ENCODE measurements at places on chromosomes 1 and 21.

DNA sequence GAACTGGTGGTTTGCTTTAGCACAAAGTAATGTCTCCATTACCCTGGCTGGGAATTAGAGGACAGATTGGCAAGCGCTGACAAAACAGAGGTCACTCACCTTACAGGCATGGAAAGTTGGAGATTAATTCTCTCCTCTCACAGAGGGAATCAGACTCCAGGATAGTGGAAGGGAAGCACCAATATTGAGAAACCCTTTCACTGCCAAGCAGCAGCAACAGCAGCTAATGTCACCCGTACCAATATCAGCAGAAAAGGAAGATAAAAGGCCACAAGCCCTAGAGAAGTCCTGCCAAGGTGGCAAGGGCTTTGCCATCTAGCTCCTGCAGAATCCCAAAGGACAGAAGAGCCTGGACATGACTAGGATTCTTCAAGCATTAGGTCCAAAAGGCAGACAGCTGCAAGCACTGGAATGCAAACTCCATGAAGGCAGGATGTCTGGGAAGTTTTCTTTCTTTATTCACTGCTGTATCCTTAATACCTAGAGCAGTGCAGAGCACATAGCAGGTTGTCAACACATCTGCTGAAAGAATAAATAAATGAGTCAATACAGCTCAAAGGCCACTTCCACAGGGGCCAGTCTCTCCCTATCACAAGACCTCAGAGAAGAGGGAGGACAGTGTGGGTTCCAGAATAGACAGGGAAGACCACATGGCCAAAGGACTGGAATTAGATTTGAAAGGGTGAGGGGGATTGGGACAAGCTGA lies 57.2 kb downstream of the ERI3 start:
- no peak for DNase-seq

- DNase-seq: no peak
Measured at GRCh38 chr21:40766381-40766780, 80.6 kb downstream of the DSCAM start.

GRCh38 chr1:48725341-48726046 lies 51.2 kb downstream of the BEND5 start:
- no peak for DNase-seq

- no peak for DNase-seq
Measured at GRCh38 chr1:237270353-237270752, 228.4 kb downstream of the RYR2 start.

DNA sequence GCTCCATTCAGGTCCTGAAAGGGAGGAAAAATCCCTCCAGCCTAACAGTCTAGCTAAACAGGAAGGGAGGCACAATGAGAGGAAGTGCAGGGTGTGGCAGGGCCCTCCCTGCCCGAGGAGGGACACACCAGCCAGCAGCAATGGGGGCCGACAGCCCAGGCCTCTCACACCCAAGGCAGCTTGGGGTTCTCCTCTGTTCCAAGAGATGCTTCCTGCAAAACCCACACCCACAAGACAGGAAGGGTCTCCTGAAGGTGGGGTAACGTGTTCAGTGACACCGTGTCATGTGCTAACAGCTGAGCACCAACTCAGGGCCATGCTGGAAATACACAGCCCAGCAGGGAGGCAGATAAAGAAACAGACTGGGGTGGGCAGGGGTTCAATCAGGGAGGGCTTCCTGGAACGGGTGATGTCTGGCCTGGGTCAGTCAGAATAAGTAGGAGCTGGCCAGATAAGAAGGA lies 10.2 kb downstream of the ECE1 start:
- DNase-seq: no peak

GRCh38 chr1:234853906-234854644 lies 244.1 kb upstream of the IRF2BP2 start:
- DNase-seq: no peak

DNA sequence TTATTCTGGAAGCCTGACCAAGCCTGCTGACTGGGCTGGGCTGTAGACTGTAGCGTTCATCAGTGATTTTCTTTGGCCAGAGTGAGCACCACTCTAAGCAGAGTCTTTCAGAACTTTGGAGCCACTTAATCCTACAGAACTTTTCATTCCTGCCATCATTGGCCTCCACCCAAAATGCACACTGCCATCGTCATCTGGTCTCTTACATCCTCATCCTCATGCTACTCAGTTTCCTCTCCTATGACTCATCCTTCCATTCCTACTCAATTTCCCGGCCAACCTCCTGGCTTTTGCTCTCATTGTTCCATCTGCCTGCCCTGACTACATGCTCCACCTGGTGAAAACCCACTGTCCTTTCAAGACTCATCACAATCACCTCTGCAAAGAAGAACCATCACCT lies 233.8 kb upstream of the USP25 start:
- no peak for DNase-seq

DNA sequence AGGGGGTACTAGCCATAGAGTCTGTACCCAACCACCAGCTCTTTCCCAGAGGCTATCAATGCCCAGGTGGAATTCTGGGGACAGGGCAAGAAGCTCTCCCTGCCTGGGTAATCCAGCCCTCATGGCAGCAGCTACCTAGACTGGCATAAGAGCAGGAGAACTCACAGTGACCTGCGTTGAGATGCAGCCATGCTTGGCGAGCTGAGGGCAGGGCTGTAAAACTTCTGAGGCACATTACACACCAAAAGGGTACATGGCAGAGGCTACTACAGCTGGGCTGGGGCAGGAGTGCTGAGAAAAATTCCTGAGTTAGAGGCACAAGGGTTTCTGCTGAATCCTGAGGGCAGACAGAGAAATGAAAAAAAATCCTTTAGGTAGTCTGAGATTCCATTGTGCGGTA lies 927.9 kb upstream of the B3GALT2 start:
- DNase-seq: no peak

- no peak for DNase-seq
Measured at GRCh38 chr1:108097018-108097417, 103.1 kb downstream of the SLC25A24 start.

DNA sequence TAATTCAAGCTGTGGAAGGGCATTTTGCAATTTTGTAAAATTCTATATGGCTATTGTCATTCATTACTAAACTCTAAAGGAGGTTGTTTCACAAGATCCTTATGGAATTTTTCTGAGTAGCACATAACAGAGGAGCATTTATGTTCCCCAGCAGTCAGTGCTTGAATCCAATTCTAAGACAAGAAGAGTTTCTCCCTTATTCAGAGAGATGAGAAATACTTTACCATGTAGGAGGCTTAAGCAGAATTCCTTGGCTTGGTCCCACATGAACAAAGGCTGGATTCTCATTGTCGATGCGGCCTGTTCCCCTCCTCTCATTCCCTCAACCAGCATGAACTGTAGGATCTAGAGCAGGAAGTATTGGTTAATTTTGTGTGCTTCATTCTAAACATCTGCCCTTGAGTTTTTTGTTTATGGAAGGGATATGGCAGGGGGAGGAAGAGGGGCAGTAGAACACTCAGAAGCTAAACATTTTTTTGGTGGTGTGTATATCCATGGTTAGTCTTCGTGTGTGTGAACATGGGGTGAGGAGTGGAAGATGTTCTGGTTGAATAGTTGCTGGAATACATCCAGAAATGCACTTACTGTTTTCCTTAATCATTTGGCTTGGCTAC lies 74.3 kb downstream of the LAMC1 start:
- peak; percentile 71 for DNase-seq

DNA sequence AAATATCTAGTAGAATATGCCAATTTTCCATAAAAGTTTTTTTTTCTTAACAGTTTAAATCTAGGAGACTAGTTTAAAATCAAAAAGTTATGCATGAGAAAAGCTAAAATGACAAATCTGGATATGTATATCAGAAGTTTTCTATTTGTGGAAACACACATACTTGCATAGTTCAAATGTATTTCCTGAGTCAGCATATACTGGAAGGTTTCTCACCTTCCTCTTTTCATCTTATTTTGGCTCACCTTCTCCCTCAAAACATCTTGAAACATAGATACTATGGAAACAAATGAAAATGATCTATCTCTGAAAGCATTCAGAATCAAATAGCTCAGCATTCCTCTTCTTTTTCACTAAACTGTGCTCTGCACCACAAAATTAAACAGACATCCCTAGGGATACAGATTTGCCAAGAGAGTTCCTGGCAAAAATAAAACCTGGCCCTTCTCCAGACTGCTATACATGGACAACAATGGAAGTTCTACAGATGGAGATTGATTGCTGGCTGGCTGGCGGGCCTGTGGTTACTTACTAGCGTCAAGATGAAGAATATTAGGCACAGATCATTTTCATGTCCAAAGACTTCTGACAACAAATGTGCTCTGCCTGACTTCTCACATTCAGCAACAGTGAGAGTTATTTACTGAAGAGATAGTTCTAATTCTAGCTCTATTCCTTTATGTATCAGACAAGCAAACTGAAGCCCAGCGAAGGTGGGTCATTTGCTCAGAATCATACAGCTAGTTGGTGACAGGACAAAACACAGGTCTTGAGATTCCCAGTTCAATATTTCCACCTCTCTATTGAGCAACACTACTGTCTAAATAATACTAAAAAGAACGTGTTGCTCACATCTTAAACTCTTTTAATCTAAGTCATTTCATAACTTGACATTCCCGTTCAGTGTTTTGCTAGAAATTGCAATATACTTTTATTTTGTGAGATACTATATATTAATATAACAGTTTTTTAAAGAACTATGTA lies 26.6 kb downstream of the DIPK1A start:
- peak; percentile 99 for DNase-seq

- no peak for DNase-seq
Measured at GRCh38 chr1:42210421-42211133, 46.0 kb upstream of the GUCA2A start.

DNA sequence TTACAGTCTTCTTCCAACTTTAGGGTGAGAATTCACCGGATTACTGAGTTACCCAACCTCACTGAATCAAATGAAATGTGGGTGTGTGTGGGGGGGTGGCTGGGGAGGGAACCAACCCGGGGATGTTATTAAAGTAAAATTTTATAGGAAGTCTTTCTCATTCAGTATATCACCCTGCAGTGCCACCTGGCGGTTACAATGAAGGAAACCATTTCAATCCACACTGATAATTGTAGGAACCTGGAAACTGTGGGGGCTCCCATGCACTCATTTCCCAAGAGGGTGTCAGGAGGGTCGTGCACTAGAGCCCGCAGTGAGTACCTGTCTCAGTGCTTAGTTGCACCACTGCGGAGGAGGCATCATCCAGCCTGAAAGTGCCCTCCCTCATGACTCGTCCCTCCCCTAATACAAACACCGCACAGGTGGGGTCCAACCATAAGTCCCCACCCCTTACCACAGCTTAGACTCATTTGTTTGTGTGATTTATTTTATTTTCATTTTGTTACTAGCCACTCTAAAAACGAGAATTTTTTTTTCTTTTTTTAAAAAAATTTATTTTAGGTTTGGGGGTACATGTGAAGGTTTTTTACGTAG lies 29.1 kb upstream of the IGSF5 start:
- DNase-seq: peak; percentile 11

GRCh38 chr1:205480349-205480985 lies 24.0 kb upstream of the CDK18 start:
- no peak for DNase-seq

DNA sequence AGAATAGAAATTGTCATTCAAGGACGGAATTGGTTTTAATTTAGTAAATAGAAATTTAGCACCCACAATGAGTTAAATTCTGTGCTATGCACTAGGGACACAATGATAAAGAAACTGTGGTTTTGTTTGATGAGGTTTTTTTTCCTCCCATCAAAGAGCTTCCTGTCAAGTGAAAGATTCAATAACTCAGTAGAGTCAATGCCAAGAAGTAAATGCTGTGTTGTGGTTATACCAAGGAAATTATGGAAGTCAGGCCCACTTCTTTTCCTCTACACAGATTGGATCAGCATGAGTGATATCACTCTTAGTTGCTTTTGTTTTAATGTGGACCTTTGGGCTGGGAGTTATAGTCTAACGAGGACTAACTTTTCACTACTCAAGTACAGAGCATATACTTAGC lies 1269.6 kb upstream of the ADGRL2 start:
- DNase-seq: no peak

DNA sequence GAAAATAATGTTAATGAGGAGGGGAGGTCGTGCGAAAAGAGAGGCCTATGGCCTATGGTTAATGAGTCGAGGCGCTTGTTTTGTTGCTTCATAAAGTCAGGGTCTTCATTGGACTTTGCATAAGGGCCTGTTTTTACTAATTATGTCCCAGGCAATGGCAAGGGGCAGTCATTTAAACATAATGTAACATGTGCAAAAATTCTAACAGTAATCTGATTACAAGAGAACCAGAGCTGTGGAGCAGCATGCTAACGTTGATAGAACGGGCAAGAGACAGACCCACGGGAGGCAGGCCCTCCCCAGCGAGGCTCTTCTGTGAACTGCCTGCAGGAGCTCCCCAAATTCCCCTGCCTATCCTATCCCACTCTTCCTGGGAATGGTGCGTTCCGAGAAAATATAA lies 22.6 kb upstream of the CAMK1G start:
- DNase-seq: no peak

DNA sequence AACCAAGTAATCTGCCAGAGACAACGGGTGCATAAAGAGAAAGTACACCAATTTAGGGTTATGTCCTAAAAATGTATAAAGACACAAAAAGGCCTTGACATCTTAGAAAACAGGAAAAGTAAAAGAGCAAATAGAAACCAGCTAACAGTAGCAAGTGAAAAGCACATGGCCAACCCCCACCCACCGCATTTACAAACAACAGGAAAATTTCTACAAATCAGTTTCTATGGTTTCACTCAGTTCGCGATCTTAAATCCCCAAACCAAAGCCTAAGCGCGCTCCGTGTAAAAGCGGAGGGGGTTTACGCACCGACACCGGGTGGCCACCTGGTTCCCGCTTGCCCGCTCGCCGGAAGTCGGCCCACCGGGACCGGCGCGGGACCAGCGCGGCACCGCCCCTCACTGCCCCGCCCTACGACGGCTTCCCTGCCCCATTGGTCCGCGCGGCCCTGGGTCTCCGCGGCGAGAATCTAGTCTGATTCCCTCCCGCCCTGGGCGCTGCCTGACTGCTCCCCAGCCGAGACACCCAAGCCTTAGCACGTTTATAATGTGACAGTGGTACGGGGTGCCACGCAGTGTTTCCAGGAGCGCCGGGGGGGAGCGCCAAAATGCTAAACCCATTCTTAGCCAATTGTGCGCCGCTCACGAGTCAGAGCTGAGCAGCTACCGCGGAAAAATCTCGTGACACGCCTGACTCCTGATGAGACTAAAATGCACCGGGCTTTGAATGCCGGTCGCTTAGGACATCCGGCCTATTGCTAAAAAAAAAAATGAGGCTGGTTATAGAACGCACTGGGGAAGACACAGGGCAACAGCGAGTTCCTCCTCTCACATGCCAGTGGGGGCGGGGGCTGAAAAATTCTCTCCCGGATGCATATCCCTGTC lies at the start of gene GART:
Gene GART (minus strand): TSS at position 362 of the 884 bp plus-strand sequence. CDS start 2,802 bp downstream, outside the sequence.
- DNase-seq: peak; percentile 42

- DNase-seq: no peak
Measured at GRCh38 chr1:20271498-20272400, 18.9 kb upstream of the VWA5B1 start.

GRCh38 chr1:77583483-77583882 lies 99.0 kb downstream of the ZZZ3 start:
- no peak for DNase-seq

DNA sequence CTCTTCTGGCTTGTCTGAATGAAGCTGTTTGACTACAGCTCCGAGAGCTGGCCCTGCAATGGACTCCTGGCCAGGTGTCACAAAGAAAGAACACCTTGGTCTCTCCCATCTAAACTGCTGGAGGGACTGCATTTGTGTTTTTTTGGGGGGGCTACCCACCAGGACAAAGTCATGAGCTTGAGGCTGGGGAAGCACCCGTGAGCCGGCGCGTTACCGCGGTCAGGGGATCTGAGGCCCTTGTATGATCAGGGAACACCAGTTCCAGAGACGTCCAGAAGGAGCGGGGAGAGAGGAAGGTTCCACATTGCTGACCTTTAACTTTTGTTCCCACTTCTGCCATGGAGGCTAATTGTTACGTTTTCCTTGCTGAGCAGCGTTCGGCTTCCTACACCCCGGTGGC lies 84.5 kb upstream of the C1orf174 start:
- no peak for DNase-seq

GRCh38 chr1:41536361-41536802 lies 51.9 kb upstream of the EDN2 start:
- DNase-seq: no peak

Measured in fibroblast of skin of left quadriceps (primary cell).